ENCODE measurements at places on chromosomes 4 and X.

DNA sequence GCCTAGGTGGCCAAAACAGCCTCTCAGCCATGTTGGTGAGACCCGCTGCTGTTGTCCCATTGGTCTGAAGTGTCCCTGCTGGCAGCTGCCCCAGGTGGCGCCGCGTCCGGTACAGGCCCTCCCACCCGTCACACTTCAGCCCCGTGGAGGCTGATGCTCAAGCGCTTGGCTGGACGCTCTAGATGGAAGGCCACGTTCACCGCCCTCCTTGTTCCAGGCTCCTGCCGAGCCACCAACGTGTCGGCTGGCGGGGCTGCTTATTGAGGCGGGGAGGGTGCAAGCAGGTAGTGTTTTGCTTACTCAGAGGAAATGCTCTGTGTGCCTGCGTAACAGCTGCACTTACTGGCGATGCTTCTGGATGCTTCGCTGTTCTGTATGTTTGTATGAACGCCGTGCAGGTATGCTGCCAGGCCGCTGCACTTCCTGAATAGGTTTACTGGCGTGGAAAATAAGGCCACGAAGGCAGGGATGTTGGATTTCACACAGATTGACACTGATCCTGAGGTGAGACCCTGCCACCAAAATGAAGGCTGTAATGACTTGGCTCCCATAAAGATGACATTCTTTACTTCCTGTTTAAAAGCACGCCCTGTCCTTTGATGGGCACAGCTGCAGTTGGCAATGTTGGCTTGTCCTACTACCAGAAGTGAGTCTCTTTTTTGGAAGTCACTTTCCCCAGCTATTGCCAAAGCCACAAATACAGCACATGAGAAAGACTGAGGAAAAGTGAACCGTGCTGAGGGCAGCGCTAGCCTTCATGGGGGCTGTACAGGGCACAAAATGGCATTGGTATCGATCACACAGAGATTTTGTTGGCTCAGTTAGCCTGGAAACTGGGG lies 21.0 kb upstream of the CLCN4 start:
- DNase-seq = no peak

- peak; percentile 24 for DNase-seq
Measured at GRCh38 chr4:167233685-167234315, 494 bp downstream of the SPOCK3 start.

GRCh38 chr4:67678612-67679011 lies 22.3 kb downstream of the UBA6 start:
- no peak for DNase-seq

- peak; percentile 15 for DNase-seq
Measured at GRCh38 chrX:109475174-109475891, 6.6 kb downstream of the GUCY2F start.

DNA sequence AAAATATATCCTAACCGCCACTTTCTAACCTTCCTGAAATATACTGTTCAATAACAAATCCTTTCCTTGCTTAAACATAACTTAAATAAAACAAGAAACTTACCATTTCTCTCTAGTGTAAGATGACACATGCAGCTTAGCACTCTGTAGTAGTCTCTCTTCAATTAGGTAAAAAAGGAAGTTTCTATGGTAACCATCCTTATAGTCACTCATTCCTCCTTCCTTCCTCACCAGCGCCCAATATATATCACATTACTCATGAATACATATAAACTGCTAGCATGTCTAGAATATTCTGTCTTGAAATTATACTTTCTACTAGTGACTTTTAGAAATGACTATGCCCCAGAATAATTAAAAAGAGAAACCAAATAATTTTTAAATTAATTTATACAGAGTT lies 112.2 kb downstream of the SNCA start:
- peak; percentile 16 for DNase-seq

DNA sequence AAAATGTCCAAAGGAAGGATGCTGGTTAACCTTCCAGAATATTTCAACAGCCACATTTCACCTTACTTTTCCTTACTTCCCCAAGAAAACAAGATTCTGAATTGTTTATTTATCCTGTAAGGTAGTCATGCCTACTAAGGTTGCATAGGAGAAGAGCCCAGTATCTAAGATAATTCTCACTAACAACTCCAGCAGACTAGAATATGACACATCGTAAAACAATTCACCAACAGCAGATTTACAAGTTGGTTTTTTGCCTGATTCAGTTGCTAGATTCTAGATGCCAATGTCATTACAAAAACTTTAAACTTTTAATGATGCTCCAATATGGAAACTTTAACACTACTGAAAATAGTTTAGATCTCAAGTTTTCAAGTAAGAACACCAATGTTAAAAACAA lies 176.4 kb downstream of the IL13RA2 start:
- no peak for DNase-seq

GRCh38 chr4:177938226-177938625 lies 496.0 kb upstream of the AGA start:
- DNase-seq = no peak

- DNase-seq = peak; percentile 46
Measured at GRCh38 chr4:55338486-55338885, 7.6 kb upstream of the SRD5A3 start.

GRCh38 chrX:17495052-17495451 lies 120.1 kb downstream of the NHS start:
- DNase-seq = no peak

- no peak for DNase-seq
Measured at GRCh38 chrX:131746491-131746968, 202.7 kb downstream of the OR13H1 start.

DNA sequence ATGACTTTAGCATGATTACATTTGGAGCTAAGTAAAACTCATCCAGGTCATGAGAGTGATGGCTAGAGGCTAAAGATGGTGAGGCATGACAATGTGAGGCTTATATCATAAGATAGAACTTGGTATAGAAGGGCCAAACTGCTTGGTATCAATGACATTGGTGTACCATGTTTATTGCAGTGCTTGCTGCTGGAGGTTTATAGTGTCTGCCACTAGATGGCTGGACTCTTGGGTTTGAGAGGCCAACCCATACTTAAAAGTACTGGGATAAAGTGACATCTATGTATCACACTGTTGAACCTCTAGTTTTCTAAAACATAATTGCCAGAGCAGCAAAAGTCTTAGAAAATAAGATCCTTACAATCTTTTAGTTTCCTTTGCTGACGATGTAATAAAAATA lies 83.0 kb upstream of the TACR3 start:
- DNase-seq = no peak

DNA sequence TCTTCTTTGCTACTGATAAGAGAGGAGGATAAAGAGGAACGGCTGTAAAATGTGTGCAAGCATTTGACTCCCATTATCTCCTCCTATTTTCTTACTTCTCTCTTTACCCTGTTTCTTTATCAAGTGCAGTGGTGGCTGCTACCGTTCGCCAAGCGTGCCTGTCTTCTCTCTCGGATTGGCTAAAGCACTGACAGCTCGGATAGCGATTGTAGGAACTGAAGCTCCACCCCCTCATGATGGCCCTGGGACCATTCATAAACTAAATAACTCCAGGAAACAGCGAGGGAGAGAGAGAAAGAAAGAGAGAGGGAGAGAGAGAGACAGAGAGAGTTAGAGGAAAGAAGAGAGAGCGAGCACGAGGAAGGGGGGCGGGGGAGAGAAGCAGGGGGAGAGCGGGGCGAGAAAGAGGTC lies 305 bp upstream of the MAB21L2 start:
- no peak for DNase-seq

- peak; percentile 34 for DNase-seq
Measured at GRCh38 chr4:73653695-73654106, 33.5 kb upstream of the RASSF6 start.

- no peak for DNase-seq
Measured at GRCh38 chr4:163672751-163673150, 178.3 kb downstream of the TMA16 start.

DNA sequence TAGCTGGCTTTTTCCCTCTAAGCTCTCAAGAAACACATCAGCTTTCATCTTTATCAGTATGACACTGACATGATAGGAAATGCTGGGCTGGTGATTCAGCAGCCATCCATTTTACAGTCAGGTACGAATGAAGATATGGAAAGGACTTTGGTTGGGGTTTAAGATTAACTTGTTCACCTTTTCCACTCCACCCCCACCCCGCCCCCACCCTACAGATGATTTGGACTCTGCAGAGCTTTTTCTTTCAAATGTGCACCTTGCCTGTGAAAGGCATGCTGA lies 132.6 kb downstream of the AKAP4 start:
- no peak for DNase-seq

GRCh38 chr4:88320224-88320779 lies 35.9 kb upstream of the PPM1K start:
- no peak for DNase-seq

GRCh38 chr4:61493041-61493440 lies 292.9 kb downstream of the ADGRL3 start:
- DNase-seq = no peak

DNA sequence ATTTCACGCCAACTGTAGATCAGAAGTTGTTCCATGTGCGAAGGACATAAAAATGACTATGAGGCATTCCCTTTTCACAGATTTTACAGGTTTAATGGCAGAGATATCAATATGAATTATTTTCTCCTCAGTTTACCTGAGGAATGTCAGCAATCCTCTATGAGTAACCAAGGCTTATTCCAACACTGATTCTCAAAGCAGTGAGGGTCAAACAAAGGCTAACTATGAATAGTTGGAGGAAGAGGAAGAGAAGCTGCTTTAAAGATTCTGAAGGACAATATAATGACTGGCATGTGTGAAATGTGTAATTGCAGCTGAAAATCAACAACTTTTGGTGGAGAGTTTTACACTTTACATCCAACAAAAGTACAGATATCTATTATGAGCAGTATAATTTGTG lies 29.1 kb downstream of the NAF1 start:
- no peak for DNase-seq

DNA sequence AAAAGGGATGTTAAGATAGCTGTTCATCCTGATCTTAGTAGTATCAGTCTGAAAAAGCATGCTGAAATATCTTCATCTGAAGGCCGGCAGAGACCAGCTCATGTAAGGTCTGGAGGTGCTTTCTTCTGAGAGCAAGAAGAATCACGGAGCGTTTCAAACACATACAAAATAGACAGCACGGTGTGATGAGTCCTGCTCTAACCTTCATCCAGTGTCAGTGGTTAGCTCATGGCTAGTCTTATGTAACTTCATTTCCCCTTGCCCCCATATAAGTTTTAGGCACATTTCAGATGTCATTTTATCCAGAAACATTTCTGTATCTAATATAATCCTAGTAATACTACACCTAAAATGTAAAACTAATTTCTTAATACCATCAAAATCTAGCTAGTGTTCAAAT lies 27.8 kb downstream of the ADD1 start:
- peak; percentile 27 for DNase-seq

- DNase-seq = no peak
Measured at GRCh38 chrX:55161581-55161980, 58.6 kb upstream of the PAGE5 start.

- peak; percentile 91 for DNase-seq
Measured at GRCh38 chr4:74033739-74034138, 4.8 kb downstream of the CXCL3 start.

DNA sequence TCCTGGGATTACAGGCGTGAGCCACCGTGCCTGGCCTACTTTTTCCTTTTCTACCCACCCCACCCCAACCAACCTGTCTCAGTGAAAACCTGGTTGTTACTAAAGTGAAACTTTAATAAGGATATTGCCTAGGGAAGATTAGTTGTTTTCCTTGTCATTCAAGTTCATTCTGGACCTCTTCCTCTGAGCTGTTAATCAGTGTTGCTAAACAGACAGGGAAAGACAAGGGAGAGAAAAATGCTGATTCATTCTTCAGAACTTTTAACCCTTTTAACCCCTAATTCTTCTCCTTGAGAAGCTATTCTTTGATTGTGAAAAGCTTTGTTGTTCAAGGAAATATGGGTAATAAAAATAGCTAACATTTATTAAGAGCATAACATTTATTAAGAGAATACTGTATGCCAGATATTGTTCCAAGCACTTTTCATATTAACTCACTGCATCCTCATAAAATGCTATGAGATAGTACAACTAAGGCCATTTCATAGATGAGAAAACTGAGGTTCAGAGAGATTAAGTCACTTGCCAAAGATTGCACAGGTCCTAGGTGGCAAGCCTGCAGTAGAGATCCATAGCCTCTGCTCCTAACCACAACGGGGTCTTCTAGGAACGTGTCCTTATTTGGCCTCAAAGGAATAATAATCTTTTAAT lies 34.8 kb downstream of the OSTC start:
- no peak for DNase-seq

GRCh38 chrX:45715748-45716147 lies 515.1 kb upstream of the DIPK2B start:
- peak; percentile 10 for DNase-seq

DNA sequence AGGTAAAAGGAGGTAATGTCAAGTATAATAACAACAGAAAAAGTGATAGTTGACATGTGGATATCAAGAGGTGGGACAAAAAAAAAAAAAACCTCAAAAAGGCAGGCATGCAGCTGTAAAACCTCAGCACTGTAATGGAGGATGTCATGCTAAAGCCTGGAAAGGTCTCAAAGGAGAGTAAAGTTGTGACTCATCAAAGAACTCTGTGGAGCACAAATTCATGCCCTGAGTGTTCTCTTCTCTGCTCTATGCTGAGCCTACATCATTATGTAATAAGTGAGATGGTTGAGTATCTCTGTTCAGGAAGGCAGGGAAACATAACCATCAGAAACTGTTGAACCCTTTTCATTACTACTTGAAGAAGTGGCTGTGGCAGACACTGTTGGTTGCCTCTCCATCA lies 597.8 kb downstream of the BCOR start:
- no peak for DNase-seq

GRCh38 chr4:24236532-24236931 lies 346.7 kb upstream of the PPARGC1A start:
- no peak for DNase-seq

DNA sequence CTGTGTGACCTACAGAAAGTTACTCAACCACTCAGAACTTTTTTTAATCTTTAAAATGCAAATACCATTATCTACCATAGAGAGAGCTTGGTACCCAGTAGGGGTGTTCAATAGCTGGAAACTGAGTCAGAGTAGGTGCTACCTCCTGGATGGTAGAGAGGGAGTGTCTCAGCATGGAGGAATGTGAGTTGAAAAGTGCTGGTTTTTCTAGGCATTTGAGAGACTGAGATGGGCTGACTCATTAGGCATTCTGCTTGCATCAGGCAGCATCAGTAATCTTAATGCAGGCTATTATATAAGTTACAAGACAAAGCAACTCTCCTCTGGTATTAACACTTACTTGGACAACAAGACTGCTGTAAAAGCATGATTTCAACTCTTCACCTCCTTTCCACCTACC lies 70.9 kb upstream of the ARHGEF9 start:
- DNase-seq = no peak

- DNase-seq = peak; percentile 74
Measured at GRCh38 chrX:46978341-46979291, 66.4 kb downstream of the JADE3 start.

- no peak for DNase-seq
Measured at GRCh38 chr4:68865188-68865638, 49.4 kb downstream of the UGT2B10 start.

- peak; percentile 38 for DNase-seq
Measured at GRCh38 chr4:76022031-76022430, 1.3 kb downstream of the CXCL10 start.

- DNase-seq = no peak
Measured at GRCh38 chr4:135411251-135411650, 1209.7 kb upstream of the PABPC4L start.
